ENCODE measurements at places on chromosomes 1 and 21.

- no peak for DNase-seq
Measured at GRCh38 chr1:98669355-98670296, 8.1 kb downstream of the SNX7 start.

DNA sequence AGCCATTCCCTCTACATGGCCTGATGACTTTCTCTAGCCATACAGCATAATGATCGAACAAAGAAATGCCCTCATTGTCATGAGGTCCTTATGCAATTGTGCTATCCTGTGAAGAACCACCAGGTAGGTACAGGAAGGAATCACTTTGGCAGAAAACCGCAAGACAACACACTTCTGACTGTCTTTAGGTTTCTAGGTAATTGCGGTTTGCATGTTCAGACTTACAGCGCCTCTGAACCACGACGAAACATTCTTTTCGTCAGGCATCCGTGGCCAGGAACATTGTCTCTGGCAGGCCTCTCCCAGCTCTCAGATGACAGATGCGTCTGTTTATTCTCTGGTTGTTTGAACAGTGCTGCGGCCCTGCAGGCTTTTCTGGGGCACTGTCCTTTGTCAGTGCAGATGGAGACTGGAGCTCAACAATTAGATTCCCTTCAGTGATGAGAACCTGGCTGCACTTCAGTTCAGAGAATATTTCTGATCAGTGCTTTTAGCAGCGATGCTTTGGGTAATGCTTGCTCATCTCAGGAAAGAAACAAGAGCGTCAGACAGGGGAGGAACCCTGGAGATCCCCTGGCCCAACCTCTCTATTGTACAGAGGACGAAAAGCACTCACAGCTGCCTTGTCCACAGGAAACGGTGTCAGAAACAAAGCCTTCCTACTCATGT lies 63.4 kb downstream of the B3GALT5 start:
- DNase-seq: peak; percentile 90

DNA sequence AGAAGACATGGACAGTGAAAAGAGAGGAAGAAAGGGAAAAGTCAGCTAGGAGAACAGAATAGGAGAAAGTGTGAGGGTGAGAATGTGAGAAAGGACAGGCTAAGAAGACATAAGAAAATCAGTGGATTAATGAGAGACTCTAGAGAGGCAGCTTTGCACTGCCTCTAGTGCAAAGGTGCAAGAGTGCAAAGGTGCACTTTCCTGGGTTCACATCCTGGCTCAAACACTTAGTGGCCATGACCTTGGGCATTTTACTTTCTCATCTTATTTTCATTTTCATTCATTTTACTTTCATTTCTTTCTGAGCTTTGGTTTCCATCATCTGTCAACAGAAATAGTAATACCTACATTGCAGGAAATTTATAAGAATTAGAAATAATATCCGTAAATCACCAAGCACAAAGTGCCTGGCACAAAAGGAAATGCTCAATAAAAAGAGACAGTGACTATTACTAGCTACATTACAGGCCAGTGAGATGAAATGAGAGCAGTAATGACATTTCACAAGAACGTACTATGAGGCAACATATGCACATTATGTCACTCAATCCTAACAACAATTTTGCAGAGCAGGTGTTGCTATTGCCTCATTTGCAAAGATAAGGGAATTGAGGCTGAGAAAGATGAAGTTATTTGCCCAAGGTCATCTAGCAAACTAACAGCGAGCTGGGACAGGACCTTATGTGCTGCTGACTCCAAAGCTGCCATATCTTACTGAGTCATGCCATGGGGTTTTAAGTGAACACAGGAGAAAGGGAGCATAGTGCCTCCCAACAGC lies 107.0 kb upstream of the TLR5 start:
- no peak for DNase-seq

DNA sequence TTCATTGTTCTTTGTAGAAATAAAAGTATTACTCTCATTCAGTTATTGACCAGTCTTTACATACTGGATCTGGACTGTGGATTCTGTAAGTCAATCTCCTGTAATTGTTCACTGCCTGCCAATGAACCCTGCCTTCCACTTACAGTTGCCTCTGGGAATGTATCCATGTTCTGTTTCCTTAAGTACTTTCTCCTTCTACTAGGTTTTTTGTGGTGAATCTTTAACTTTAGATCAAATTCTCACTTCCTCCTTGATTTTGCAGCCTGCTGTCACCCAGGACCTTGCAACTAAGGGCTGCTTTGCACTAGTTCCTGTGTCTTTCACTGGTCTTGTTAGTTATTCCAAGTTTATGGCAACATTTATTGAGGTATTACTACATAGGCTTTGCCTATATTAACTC lies 28.2 kb upstream of the ANKRD13C start:
- no peak for DNase-seq

DNA sequence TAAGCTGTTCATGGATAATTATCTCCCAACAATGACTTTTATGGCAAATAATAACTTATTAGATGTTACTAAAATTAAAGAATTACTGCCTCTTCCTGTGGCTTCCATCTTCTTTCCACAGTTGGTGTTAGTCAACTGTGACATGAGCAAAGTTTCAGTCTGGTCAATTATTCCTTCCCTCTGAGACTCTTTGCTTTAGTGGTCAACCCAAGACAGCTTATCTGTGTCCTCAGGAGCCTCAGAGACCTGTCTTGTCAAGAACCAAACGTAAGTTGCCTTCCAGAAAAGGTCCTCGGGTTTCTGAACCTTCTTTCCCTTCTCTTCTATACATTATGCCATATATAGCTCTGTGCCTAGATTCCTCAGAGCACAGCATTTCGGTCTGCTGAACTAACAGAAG lies 263.2 kb upstream of the ZP4 start:
- DNase-seq: no peak

DNA sequence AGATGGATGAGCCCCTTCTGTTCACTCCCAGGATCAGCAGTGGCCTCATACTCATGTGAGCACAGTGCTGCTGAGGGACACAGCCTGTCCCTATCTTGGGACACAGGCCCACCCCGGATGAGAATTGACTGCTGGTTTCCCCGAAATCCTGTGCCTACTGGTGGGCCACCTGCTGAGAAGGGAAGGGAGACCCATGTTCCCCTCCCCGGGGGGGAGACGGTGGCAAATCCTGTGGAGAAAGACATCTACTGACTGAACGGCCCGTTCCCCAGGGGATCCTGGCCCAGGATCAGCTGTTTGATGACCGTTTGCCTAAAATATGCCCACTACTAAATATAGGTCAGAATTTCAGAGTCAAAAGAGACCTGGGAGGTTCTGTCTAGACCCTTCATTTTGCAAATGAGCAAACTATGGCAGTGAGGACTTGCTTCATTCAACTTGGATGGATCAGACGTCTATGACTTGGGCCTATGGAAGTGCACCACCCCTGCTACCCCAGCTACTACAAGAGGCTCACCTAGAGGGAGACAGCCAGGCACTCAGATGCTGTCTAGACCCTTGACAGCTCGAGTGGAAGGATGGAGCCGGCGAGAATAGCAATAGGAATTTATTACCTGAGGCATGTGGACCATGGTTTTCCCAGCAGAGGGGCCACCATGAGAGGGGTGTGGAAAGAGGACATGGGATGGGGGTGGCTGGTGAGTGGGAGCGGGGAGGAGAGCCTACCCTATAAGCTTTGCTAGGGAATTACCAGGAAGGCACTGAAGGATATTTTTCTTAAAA lies 15.6 kb upstream of the THEMIS2 start:
- DNase-seq: no peak

GRCh38 chr1:62131093-62131725 lies 63.4 kb upstream of the L1TD1 start:
- DNase-seq: no peak

DNA sequence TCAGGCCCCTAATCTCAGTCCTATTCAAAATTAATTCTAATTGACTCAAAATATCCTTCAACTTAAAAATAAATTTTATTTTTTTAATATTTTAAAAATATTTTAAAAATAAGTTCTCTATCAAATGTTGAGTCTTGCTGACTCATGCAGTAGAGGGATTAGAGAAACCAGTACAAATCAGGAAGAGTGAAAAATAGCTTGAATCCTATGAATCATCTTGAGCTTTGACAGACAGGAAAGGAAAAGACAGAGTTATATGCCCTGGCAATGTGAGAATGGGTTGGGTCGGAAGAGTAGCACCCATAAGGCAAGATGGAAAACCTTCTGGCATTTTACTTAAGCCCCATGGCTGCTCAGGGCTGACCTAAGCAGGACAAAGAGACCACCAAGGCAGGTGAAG lies 346.6 kb upstream of the RUNX1 start:
- no peak for DNase-seq

GRCh38 chr21:35810431-35810970 lies 249.8 kb downstream of the SETD4 start:
- DNase-seq: no peak

- DNase-seq: no peak
Measured at GRCh38 chr1:190975827-190976226, 498.2 kb upstream of the BRINP3 start.

GRCh38 chr1:246365708-246366107 lies 141.4 kb downstream of the SMYD3 start:
- DNase-seq: no peak
